ENCODE measurements at places on chromosomes 3 and 15.

DNA sequence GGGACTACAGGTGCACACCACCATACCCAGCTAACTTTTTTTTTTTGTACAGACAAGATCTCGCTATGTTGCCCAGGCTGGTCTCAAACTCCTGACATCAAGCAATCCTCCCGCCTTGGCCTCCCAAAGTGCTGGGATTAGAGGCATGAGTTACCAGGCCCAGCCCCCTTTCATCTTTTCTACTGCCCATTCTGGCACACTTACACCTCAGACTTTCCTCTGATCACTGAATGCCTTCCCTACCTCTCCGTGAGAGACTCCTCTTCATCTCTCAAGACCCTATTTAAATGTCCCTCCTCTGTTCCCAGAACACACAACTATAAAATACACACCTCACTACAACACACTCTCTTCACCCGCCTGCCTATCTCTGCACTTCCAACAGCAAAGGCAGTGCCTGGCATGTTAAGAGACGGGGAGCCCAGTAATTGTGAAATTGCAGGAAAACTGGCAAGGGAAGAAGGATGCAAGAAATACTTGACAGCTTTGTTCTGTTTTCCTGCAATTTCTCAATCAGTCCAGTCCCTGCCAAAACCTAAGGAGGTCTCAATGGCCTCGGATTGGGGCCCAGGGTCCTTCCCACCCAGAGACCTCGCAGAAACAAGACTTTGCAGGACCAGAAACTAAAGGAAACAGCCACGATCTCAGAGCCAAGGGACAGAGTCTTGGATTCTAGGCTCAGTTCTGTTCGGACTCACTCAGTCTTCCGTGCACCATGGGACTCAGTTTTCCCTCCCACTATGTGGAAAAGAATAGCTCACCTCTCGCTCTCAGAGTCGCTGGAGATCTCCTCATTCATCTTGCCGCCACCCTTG, 849 bp downstream of the RRP9 start:
- no peak for DNase-seq

GRCh38 chr3:47455806-47456452, 19.8 kb downstream of the SCAP start:
- DNase-seq: no peak

- DNase-seq: no peak
These were observed 2.8 kb downstream of the CHAC1 start for GRCh38 chr15:40955930-40956540.

- DNase-seq: no peak
These were observed 97.3 kb downstream of the FOXB1 start for GRCh38 chr15:60101416-60101815.

- DNase-seq: no peak
These were observed 463.5 kb downstream of the TAFA4 start for GRCh38 chr3:68468695-68469375.

- DNase-seq: no peak
These were observed 163.8 kb upstream of the CMC1 start for GRCh38 chr3:28077572-28077971.

- DNase-seq: no peak
These were observed 179.1 kb downstream of the WDR72 start for GRCh38 chr15:53580366-53580765.

DNA sequence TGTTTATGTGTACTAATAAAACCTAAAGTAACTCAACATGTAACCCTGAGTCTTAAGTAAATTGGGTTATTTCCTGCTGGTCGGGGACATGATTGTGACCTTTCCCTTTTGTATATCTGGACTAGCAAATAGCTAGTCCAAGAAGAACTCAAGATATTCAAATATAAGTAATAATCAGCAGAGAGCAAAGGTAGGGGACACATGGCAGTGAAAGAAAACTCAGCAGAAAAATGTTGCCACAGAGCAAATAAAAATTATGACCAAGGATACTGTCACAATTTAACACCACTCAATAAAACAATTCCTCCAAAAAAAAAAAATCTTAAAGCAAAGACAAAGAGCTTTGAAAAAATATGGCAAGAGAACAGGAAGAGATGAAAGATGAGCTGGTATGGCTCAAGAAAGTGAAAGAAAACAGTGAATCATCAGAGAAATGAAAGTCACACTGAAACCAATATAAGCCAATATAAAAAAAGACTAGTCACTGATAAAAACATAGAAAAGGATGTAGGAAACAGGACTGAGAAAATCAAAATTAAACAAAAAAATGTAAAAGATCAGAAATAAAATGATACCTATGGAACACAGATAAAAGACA, 43.4 kb downstream of the HLTF start:
- no peak for DNase-seq

DNA sequence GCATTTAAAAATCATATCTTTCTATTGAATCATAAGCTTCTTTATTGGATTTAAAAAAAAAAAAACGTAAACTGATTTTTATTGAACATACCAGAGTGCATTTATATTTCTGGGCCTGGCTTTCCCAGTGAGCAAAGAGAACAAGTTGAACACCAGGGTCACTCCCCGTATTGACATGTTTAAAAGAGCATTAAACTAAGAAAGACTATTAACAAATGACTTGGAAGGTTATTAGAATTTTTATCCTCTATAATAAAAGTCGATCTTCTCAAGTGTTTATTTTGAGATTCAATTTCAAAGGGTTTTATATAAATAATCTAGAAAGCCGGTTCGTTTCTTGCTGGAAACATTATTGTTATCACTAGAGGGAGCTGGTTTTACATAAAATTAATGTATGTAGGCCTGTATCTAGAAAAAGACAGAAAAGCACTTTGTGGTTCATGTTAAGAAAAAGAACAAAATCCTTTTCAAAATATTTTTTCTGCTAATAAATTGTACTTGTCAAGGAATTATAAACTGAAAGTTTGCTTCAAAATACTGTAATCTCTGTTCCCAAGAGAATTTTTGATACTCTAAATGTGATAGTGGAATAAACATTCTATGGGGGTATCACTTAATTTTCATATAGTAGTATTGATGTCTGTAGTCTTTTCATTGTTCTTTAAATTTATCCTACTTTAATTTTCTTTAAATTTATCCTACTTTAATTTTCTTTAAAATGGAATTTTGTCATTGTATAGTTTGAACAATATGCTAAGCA, 321.8 kb upstream of the MME start:
- DNase-seq: peak; percentile 10

DNA sequence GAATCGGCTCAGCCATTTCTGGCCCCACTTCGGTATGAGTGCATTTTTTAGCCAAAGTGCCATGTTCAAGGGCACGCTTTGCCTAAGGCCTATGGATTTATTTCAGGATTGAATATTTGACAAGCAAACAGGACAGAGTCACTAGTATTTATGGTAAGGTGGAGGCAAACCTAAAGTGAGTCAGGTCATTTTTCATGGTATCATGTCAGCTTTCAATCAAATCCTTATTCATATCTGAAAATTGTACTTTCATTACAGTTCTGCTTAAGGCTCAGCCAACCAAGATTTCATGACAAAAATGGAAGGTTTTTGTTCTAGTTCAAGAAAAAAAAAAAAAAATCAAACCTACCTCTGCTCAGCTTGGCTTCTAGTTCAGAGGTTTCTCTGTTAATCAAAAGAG, 30.5 kb upstream of the ICE2 start:
- DNase-seq: no peak

DNA sequence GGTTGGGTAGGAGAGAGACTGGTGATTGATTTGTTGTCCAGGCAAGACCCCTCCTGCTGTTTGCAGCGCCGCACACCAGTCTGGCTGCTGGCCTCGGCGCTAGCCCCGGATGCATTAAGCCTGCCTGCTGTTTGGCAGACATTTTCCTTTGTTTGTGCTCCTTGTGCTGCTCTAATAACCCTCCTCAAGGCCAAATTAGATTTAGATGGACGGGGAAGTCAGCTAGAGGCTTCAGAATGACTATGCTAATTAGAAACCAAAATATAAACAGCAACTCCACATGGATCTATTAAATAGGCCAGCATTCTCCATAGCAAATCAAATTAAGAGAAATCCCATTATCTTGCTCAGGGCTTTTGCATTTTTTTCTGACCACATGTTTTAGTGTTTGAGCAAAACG, 445.2 kb downstream of the SQOR start:
- DNase-seq: no peak

DNA sequence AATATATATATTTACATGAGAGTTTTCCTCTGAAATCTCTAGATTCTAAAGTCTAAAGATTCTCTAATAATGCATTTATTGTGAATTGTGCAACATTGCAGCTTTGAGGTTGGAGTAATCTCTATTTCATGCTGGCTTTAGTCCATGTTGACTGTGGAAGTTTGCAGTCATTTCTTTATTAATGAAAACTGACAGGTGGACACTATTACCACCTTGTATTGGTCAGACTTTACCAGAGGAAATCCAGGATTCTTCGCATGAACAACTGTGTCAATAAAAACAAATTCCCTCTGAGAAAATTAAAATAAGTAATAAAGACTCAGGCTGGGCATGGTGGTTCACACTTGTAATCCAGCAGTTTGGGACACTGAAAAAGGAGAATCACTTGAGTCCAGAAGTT, 274.1 kb downstream of the SHQ1 start:
- no peak for DNase-seq

DNA sequence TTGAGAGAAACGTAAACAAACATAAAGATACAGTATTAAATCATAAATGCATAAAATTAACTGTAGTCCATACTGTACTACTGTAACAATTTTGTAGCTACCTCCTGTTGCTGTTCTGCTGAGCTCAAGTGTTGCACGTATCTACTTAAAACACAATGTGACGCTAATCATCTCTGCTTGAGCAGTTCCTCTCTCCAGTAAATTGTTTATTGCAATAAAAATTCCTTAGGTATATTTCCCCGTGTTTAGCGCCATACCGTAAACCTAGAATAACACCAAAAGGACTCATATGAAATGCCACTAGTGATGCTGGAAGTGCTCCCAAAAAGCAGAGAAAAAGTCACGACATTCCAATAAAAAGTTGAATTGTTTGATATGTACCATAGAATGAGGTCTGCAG, 152.3 kb downstream of the LRRN1 start:
- no peak for DNase-seq

DNA sequence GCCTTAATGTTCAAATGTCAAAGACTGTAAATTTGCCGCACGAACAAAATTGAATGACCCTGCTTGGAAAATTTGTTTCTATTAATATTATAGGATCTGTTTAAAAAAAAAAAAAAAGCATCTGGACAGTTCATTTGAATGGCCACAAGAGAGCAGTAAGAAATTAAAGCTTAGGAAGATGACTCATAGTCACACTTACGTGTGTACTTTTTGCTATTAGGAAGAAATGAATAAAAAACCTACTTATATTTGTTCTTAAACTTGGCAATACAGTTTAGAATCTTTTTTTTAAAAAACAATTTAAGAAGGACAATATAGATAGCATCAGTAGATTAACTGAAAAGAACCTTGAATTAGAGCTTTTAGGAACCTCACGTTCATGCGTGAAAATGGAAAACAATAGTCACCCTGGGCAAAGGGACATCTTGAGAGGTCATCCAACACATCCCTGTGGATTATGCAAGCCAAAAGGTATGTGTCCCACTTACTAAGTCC, 621.8 kb downstream of the MECOM start:
- no peak for DNase-seq

GRCh38 chr3:65539616-65540015, 499.1 kb downstream of the MAGI1 start:
- no peak for DNase-seq

GRCh38 chr3:161263057-161263456, 41.9 kb downstream of the NMD3 start:
- DNase-seq: no peak

DNA sequence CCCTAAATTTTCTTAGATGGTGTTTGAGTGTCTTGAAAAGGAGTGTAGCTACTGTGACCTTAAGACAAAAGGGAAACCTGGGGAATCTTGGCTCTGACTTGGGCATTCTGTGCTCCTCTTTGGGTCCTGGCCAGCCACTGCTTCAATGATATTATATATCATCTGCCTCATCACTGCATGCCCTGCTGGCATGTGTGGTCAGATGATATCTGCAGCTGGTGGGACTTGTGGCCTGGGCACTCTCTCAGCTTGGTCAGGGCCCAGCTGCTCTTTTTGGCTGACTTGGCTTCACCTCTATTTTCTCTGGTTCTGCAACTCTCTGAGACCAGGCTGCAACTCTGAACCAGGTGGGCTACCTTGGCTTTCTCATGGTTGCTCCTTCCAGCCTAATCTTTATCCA, 446.1 kb upstream of the RARB start:
- DNase-seq: no peak

DNA sequence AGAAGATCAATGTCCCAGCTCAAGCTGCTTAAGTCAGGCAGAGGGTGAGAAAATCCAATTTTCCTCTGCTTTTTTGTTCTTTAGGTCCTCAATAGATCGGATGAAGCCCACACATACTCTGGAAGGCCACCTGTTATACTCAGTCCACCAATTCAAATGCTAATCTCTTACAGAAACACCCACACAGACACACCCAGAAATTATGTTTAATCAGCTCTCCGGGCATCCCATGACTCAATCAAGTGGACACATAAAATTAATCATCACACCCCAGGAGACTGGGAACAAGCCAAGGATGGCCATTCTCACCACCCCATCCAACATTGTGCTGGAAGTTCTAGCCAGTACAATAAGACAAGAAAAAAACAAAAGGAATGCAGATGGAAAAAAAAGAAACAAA, 67.8 kb upstream of the SLC24A5 start:
- DNase-seq: no peak

DNA sequence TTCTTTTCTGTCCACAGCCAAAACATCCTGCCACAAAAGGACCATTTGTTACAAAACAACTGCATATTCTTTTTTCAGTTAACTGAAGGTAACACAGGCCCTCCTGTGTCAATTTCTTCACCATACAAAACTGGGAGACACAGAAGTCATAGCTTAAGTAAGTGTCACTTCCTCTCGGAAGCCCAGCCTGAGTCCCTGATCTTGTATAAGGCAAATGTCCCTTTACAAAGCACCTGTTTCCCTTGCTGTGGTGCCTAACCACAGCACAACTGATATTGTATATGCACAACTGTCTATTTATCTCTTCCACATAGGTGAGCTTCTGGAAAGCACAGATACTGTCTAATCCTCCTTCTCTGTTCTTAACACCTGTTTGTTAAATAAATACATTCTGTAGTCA, 293.7 kb downstream of the FHIT start:
- no peak for DNase-seq

GRCh38 chr3:141274411-141275031, 42.9 kb downstream of the PXYLP1 start:
- no peak for DNase-seq

Data from NCI-H1694 (cell line).